ENCODE measurements at places on chromosomes 5 and 9. TPM values are rescaled to one million over a fixed set of nuclear protein-coding genes. Genes with fewer than 3 reads are reported as not detected.

- no peak for DNase-seq
These were observed 37.5 kb upstream of the RXRA start for GRCh38 chr9:134288746-134289145.

GRCh38 chr5:172839669-172840431 lies 5.8 kb downstream of the ERGIC1 start:
- DNase-seq, result no peak

DNA sequence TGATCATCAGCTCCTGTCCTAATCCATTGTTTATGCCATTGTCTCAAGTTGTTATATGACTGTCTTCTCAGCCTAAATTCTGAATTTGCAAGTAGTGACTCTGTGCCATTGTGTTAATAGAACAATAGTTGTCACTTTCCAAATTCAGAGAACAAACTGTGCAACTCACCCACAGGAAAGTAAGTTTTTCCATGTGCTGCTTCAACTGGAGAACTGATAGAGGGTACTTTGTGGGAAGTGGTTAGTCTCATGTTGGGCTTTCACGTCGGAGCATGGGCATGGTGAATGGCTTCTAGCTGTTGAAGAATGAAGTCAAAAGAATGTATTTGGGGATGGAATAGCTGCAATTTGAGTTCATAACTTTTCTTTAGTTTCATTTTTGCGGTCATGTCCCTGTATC lies 146.0 kb downstream of the CD180 start:
- no peak for DNase-seq

Gene PCDHGA8
- 0.74 TPM for polyA plus RNA-seq
